Kidney (tissue), 22 donors: ENCODE measurements at places on chromosomes 4 and X. TPM values are rescaled to one million over a fixed set of nuclear protein-coding genes. Genes with fewer than 3 reads are reported as not detected.
A peak's percentile ranks its signal among the peaks of the same experiment; 100 is the strongest.

GRCh38 chrX:119089619-119090018, 16.8 kb downstream of the CT47C1 start:
- DNase-seq = no peak

DNA sequence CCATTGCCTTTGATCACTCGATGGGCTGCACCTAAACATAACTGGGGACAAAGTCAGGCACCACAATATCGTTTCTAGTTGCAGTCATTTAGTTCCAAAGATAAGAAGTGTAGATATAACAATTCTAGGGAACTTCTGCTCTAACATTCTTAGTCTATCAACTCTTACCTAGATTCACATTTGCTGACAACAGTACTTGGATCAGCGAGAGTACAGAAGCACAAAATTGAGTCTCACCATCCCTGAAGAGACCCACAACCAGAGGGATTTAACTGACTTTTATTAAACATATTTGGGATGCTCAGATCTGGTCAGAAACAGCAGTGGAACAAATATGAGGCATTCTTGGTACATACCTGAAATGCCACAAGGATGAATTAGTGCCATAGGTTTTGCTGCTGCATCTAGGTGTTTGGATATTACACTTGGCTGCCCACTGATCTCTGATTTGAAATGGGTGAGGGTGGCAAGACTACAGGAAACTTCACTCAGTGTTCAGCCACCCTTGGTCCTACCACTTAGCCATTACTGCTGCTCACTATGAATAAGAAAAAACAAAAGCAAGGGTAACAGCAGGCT, 28.9 kb upstream of the HUWE1 start:
- no peak for DNase-seq

GRCh38 chrX:37746218-37746941, 33.5 kb upstream of the CYBB start:
- DNase-seq = no peak

GRCh38 chr4:53484911-53485657, 106.2 kb downstream of the LNX1 start:
- no peak for DNase-seq

- no peak for DNase-seq
Observed at GRCh38 chr4:8495803-8496202, 55.2 kb downstream of the TRMT44 start.

- peak; percentile 91 for DNase-seq
Observed at GRCh38 chr4:1207603-1208265, 35.4 kb upstream of the SPON2 start.

DNA sequence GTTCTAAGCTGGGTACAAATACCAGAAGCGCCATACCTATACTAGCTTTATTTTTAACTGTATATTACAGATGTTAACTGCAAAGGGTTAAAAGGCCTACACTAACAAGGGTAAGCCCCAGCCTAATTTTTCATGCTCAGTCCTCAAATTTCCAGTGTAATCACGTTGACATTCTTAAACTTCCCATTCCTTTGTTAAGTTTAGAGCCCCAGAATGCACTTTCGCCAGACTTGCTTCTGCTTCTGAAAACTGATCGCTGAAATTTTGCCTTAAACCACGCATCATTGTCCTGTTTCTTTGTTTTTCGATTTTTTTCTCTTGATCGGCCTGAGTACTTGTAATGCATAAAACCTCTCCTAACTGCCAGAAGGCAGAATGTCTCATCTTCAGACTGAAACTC, 2141.9 kb upstream of the AGA start:
- no peak for DNase-seq

The ODAPH gene
- total RNA-seq = not detected

The ADH1A gene
- total RNA-seq = 0.85 TPM

The GRIA2 gene
- 0.54 TPM for total RNA-seq

The ARSH gene
- not detected for total RNA-seq
